ENCODE measurements at places on chromosomes 1 and 21. TPM values are rescaled to one million over a fixed set of nuclear protein-coding genes. Genes with fewer than 3 reads are reported as not detected.

Gene ZNF683
- total RNA-seq, result not detected

Gene CRYZ
- 22.1 TPM for total RNA-seq

Gene ADGRL2
- total RNA-seq, result 164 TPM

Gene ATP1A2
- total RNA-seq, result 131 TPM

Gene S100A14
- not detected for total RNA-seq

Gene PLA2G2C
- not detected for total RNA-seq

Gene C1orf210
- total RNA-seq, result not detected

Gene AIRE
- 0.23 TPM for total RNA-seq

Gene HORMAD1
- 1.4 TPM for total RNA-seq

Gene FCGR3B
- total RNA-seq, result 1.6 TPM

Gene HSD11B1
- 0.46 TPM for total RNA-seq

Data from diencephalon (tissue), 1 donor.